NCI-H1436 treated with DMSO at 0.1 percent for 48 hours (cell line): ENCODE measurements at places on chromosomes 7 and 10.

DNA sequence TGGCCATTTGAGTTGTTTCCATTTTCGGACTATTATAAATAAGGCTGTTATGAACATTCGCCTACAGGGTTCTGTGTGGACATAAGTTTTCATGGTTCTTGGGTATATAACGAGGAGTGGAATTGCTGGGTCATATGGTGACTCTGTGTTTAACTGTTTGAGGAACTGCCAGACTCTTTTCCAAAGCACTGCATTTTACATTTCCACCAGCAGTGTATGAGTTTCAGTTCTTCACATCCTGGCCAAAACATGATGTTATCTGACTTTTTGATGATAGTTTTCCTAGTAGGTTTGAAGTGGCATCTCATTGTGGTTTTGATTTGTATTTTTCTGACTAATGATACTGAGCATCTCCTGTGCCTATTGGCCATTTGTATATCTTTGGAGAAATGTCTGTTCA lies 5.4 kb downstream of the SUV39H2 start:
- no peak for DNase-seq

- no peak for DNase-seq
These were observed 148.3 kb downstream of the SVIL start for GRCh38 chr10:29486433-29486832.

GRCh38 chr7:155381852-155382801 lies 75.8 kb upstream of the EN2 start:
- no peak for DNase-seq

DNA sequence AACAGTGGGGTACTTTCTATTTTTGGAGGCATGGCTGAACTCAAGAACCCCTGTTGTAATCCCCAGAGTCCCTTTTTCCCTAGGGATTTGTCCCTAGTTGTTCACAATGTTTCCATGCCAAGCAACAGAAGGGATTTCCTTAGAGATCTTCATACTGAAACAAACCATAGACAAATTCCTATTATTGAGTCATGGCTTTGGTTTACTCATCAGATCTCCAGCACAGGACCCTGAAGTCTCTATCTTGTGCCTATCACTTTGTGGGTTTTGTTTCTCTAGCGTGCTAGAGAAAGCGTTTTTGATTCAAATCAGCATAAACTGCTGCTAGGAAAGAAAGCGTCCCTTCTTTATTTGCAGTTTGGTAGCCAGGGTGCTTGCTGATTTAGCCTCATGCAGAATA lies 165.0 kb downstream of the BAMBI start:
- no peak for DNase-seq

DNA sequence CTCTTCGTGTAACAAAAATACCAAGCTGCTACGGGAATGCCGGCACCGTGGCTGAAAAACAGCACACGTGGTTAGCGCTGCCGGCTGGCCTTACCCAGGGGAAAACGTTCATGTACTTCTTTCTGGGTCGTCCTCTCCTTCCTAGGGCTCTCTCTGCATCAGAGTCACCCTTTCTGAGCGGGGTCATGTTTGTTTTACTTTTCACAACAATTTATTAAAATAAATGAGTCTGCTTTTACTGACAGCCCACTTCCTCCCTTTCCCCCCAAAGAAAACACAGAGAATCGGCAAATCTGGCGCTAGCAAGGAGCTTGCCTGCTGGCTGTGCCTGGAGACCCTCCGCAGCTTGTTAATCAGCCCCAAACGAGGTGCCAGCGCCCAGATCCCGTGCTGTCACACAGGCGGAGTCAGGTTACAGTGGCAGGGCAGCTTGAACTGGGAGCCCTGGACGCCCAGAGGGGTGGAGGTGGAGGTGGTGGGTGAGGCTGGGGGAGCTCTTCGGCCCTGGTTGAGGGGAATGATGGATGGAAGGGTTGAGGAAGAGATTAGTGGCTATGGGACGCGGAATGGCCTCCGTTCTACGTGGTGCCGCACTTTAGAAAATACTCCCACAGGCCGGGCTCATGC lies 162.2 kb upstream of the TNS3 start:
- no peak for DNase-seq

DNA sequence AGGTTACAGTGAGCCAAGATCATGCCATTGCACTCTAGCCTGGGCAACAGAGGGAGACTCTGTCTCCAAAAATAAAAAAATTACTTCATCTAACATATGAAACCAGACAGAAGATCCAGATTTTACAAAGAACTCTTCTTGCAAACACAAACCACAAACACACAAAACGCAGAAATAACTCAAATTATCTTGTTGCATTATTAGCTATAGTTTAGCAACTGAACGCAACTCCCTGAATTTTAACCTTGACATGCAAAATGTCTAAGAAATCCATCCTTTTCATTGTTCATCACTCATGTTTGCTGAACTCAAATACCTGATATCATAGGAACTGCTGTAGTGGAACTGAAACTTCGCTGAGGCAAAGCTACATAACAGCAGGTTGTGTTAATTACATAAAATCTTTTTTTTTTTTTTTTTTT lies 64.1 kb downstream of the MICU1 start:
- DNase-seq, result no peak

DNA sequence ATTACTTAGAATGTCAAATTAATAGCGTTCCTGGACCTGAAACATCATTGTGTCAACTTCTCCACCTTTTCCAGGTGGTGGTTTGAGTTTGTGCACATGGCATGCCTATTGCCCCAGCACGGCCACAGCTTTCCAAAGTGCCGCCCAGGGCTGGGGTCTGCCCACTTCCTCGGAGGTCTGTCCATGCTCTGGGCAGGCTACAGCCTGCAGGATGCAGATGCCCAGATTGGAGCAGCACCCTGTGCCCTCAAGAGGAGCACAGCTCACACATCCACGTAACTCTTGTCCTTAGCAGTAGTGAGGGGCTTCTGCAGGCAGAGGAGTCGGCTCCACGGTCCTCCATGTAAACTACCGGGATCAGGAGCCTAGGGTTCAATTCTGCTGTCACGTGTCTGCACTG lies 238.6 kb downstream of the EBF3 start:
- DNase-seq, result no peak

- no peak for DNase-seq
These were observed 1336.0 kb upstream of the CELF2 start for GRCh38 chr10:9681655-9682054.

- no peak for DNase-seq
These were observed 177.0 kb downstream of the REEP3 start for GRCh38 chr10:63697956-63698786.

- DNase-seq, result no peak
These were observed 289.9 kb upstream of the SP8 start for GRCh38 chr7:21076574-21076973.

- DNase-seq, result no peak
These were observed 34.9 kb downstream of the BAIAP2L1 start for GRCh38 chr7:98365863-98366561.

- DNase-seq, result no peak
These were observed 90.9 kb upstream of the NRBF2 start for GRCh38 chr10:63042256-63042655.
